CD4-positive, alpha-beta T cell treated with Interleukin-10 for 1 hour (primary cell): ENCODE measurements at places on chromosomes 7 and 10.
A peak's percentile ranks its signal among the peaks of the same experiment; 100 is the strongest.

GRCh38 chr10:86056672-86057071, 309.9 kb downstream of the GRID1 start:
- DNase-seq = no peak

DNA sequence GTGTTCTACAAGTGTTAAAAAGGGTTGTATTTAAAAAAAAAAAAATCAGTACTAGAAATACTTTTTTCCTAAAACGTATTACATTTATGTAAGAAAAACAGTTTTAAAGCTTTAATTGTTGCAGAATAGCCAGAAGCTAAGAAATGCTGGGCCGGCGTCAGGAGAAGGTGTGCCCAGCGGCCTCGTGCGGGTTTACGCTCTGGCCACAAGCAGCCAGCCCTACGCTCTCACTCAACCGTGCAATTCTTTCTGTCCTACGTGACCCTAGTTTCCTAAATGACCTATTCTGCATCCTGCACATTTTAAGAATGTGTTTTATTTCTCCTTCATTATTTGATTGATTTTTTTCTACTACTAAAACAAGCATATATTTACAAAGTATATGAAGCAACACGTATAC, 279.7 kb upstream of the KLF14 start:
- DNase-seq = no peak

- no peak for DNase-seq
These were observed 50.1 kb upstream of the ELN start for GRCh38 chr7:73977619-73978618.

DNA sequence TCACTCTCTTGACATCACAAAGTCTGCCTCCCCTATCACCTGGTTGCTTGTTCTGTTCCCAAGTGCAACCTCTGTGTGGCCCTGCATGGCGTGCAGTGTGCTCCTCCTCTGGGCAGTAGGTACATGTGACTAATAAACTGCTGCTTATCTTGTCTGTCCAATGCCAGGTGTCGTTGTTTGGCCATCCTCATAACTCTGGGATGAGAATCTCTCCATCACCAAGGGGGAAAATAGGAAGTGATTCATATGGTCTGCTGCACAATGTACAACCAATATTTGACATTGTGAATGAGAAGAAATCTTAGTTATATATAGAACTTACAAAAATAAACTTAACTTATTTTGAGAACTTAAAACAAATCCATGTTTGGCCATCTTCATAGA, 135.2 kb downstream of the INHBA start:
- DNase-seq = no peak

DNA sequence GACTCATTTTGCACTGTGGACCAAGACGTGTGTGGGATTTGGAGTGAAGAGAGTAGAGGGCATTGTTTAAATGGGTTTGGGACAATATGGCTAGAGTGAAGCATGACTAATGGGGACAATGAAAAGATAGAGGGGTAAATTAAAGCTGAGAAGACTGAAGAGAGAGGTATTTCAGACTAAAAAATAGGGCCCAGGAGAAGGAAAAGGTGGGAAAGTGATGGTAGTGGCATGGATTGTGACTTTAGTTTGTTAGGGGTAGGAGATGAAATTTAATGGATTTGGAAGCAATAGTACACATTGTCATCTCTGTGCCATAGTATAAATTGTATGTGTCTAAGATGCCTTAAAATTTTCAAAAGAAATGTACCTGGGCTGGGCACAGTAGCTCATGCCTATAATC, 18.2 kb downstream of the CDK1 start:
- no peak for DNase-seq

GRCh38 chr10:104678658-104679057, 37.6 kb downstream of the SORCS3 start:
- no peak for DNase-seq

- no peak for DNase-seq
These were observed 238.6 kb downstream of the COBL start for GRCh38 chr7:51077987-51078370.

- no peak for DNase-seq
These were observed 88.1 kb downstream of the COBL start for GRCh38 chr7:51228386-51228958.

DNA sequence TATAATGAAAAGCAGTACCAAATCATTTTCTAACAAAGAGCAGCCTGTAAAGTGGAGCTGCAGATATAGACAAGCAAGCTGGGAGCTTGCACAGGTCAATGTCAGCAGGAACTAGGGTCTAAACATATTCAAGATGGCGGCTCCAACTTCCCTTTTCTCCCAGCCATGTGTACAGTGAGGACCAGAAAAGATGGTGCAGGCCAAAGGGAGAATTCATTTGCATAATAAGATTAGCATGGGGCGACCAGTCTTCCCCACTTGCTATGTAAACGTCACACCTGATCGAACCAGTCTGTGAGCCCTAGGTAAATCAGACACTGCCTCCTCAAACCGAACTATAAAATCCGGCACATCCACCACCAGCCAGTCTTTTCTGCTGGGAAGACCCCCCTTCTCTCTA, 4.4 kb upstream of the RAPGEF5 start:
- DNase-seq = no peak

GRCh38 chr10:70274643-70275042, 9.2 kb downstream of the NPFFR1 start:
- DNase-seq = no peak

DNA sequence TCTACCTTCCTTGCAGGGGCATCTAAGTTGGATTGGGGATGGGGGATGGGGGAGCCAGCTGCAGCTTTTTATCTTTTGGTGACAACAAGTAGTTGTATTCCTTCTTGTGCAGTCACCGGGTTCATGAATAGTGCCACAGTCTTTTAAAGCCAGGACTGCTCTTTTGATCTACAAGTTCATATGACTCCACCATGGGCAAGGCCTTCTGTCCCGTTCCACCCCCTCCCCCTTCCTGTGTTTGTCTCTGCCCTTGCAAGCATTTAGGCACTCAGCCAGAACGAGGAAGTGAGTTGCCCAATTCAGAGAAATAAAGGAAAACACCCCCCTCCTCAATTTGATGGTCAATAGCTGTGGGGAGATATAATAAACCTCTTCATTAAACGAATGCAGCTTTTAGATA, 44.8 kb upstream of the EGR2 start:
- DNase-seq = no peak

DNA sequence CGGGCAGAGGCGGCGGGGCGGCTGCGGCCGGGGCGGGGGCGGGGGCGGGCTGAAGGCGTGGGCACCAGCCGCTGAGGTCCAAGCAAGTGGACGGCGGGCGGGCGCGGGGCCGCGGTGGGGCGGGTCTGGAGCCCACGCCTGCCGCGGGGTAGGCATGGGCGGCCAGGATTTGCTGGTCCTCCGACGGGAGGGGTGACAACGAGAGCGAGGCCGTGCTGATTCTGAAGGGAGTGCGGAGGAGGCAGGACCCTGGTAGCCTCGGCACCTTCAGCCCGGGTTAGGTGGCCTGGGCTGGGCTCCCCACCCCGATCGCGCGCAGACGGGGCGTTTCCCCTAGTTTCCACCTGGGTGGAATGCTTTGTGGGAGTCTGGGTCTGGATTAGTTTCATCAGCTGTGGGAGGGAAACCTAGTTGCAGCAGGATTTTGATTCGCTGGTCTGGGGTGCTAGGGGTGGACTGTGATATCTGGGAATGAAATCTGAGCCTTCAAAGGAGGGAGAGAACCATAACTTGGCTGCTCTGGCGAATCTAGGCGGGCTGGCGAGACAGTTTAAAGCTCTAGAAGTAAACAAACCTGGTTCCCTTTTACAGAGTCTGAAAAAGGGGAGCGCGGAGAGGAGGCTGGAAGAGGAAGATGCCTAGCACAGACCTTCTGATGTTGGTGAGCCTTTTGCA, 609 bp downstream of the SGPL1 start:
- DNase-seq = peak; percentile 38

DNA sequence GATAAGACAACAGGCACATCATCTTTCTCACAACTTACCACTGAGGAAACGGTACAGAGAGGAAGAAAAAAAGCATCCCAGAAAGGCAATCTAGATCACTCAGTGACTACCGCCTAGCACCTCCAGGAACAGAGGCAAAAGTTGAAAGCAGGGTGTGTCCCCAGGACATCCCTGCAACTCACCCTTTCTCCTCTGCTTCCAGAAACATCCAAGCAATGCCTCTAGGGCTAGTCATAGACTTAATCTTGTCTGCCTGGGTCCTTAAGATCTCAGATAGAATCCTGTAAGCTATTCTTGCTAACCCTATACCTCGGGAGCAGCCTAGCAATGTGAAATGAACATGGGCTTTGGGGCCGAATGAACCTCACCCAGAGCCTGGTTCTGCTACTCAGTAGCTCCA, 18.8 kb upstream of the PDCD4 start:
- no peak for DNase-seq

DNA sequence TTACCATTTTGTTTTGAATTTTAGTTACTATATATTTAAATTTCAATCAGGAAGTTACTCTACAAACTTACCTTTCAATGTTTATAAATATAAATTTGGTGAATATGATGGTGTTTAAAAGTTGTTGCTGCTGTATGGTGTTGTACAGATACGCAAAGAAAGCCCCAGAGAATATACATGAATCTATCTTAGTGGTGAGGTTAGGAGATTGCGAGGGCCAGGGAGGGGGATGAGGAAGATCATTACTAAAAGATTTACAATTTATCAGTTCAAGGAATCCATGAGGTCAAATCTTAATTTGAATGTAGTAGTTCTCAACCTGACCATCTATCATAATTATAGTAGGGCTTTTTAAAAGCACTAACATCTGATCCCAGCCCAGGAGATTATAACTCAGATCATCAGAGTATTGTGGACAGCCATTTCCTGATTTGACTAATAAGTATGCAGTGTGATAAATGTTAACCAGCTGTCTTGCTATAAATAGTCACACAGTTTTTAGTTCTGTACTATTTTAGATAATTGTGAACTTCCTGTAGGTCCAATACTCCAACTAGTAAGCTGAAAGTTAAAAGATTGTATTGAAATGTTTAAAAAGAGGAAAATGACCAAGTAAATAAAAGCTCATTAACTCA, 23.6 kb downstream of the FAM3C start:
- DNase-seq = peak; percentile 32

DNA sequence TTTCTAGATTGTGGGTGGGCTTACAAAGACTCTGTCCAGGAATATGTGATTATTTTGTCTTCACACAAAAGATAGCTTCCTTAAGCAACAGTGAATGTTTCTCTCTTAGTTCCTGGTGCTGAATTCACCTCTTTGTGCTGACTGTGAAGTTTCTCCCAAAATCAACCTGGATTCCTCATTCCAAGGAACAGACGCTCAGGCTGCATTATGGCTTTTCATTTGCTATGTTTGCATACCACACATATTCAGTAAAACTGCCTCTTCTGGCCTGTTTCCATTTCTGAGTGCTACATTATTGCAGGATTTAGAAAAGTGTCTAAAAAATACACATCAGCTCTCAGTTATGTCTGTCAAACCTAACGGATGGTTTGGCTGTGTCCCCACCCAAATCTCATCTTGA, 21.5 kb downstream of the MACROH2A2 start:
- DNase-seq = no peak

DNA sequence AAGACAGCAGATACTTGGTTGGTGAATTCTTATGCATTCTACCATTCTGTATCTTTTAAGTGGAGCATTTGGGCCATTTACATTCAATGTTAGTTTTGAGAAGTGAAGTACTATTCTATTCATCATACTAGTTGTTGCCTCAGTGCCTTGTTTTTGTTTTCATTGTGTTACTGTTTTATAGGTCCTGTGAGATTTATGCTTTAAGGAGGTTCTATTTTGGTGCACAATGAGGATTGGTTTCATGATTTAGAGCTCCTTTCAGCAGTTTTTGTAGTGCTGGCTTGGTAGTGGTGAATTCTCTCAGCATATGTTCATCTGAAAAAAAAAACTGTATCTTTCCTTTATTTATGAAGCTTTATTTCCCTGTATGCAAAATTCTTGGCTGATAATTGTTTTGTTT, 23.3 kb upstream of the WNT2 start:
- DNase-seq = no peak

- peak; percentile 47 for DNase-seq
These were observed 76.8 kb downstream of the ADK start for GRCh38 chr10:74227697-74228424.

GRCh38 chr10:121033366-121033765, 182.2 kb downstream of the WDR11 start:
- DNase-seq = no peak

DNA sequence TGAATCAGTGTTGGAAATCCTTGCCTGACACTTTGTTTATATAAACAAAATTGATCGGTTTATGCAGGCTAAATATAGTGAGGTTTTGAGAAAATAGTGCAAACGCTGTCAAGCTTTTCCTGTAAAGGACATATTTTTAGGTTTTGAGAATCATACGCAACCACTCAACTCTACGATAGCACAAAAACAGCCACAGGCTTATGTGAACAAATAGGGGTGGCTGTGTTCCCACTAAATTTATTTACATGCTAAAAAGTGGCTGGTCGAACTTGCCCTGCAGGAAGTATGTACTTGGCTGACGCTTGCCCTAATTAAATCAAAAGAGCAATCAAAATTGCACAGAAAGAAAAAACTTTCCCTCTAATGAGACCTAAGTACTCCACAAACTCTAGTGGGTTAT, 234.7 kb upstream of the CACNA2D1 start:
- no peak for DNase-seq

- DNase-seq = no peak
These were observed 90.2 kb downstream of the SH3PXD2A start for GRCh38 chr10:103765168-103765567.

- no peak for DNase-seq
These were observed 184.3 kb upstream of the CTBP2 start for GRCh38 chr10:125344573-125345171.

DNA sequence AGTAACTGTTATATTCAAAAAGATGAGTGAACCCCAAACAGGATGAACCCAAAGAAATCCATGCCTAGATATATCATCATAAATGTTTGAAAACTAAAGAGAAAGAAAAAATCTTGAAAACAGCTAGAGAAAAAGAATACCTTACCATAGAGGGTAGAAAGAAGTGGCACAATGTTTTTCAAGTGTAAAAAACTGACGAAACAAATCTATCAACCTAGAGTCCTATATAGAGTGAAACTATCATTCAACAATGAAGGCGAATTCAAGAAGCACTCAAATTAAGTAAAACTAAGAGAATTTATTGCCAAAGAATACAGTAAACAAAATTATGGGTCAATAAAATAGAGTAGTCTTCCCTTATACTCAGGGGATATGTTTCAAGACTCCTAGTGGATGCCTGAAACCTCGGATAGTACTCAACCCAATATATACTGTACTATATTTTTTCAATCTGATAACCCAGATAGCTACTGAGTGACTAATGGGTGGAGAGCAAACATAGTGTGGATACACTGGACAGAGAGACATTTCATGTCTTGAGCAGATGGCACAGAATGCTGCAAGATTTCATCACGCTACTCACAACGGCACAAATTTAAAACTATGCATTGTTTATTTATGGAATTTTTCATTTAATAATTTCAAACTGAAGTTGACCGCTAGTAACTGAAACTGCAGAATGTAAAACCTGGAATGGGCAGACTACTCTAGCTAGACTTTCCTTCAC, 52.6 kb upstream of the TMEM106B start:
- no peak for DNase-seq

- peak; percentile 1 for DNase-seq
These were observed 157.3 kb upstream of the PPP2R2D start for GRCh38 chr10:131743190-131744151.

DNA sequence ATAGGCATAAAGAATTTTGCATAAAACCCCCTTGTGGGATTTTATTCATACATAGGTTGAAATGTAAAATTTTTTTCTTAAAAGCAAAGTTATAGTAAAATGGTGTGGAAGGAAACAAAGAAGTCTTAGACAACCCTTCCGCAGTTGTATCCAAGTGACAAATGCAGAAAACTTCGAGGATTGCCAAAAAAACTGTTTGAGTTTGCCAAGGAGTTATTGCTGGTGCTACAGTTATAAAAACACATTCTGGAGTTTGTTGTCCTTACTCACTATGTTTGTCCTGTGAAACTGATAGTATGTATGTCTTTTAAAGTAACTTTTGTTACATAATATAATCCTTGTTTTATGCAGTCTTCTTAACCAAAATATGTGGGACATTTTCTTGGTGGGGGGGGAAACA, 120.3 kb downstream of the FOXP2 start:
- no peak for DNase-seq
